ENCODE measurements at places on chromosomes 7 and 10. TPM values are rescaled to one million over a fixed set of nuclear protein-coding genes. Genes with fewer than 3 reads are reported as not detected.

Gene ADO
- 17.0 TPM for total RNA-seq

Gene STEAP4
- total RNA-seq: 93.0 TPM

- peaks cover 72% of the 10 kb centered on the region for H3K36me3 ChIP-seq
- H3K27ac ChIP-seq: no peak overlapping the region
- no peak for DNase-seq
- no peaks in the 10 kb centered on the region for H3K27me3 ChIP-seq
- H3K4me1 ChIP-seq: no peaks in the 10 kb centered on the region
Measured at GRCh38 chr7:99631295-99632109, 14.8 kb downstream of the ZSCAN25 start.

GRCh38 chr10:120990831-120991230 lies 139.7 kb downstream of the WDR11 start:
- no peaks in the 10 kb centered on the region for H3K36me3 ChIP-seq
- H3K27me3 ChIP-seq: no peaks in the 10 kb centered on the region
- H3K4me3 ChIP-seq: no peak overlapping the region
- DNase-seq: no peak
- no peaks in the 10 kb centered on the region for H3K4me1 ChIP-seq

DNA sequence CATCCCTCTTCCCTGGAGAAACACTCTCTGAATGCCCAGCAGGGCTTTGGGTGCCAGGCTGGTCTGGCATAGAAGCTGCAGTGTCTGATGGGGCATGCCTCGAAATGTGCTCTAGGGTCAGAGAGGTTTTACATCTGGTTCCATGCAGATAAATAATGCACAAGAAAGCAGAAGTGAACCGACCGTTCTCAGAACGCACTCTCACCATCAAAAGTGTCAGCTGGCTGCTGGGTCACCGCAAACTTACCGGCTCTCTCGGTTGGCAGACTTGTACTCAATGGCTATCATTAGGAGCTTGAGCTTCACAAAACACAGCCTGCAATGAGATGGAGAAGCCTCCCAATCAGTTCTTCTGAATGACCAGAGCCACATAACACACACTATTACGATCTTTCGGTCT lies 610.0 kb downstream of the KCNMA1 start:
- no peaks in the 10 kb centered on the region for H3K36me3 ChIP-seq
- H3K27me3 ChIP-seq: no peaks in the 10 kb centered on the region
- no peak overlapping the region for H3K27ac ChIP-seq
- H3K4me1 ChIP-seq: peaks cover 19% of the 10 kb centered on the region
- DNase-seq: no peak

DNA sequence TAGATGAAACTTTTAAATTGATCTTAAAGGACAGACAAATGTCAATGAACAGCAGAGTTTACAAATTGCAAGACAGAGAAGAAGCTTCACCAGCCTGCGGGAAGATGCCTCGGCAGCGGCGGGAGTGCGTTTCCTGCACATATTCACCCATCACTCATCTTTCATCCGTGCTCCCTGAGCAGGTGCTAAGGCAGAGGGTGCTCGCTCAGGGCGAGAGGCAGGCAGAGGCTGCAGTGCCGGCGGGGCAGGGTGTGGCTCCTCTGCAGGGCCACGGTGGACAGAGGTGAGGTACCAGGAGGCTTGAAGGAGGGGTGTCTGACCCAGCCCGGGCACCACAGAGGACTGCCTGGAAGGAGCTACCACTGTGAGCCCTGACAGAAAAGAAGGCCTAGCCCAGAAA lies 155.2 kb upstream of the PPP2R2D start:
- no peaks in the 10 kb centered on the region for H3K4me1 ChIP-seq
- DNase-seq: no peak
- H3K27ac ChIP-seq: no peak overlapping the region
- H3K4me3 ChIP-seq: no peak overlapping the region
- H3K36me3 ChIP-seq: no peaks in the 10 kb centered on the region
- H3K27me3 ChIP-seq: peaks cover 3% of the 10 kb centered on the region

DNA sequence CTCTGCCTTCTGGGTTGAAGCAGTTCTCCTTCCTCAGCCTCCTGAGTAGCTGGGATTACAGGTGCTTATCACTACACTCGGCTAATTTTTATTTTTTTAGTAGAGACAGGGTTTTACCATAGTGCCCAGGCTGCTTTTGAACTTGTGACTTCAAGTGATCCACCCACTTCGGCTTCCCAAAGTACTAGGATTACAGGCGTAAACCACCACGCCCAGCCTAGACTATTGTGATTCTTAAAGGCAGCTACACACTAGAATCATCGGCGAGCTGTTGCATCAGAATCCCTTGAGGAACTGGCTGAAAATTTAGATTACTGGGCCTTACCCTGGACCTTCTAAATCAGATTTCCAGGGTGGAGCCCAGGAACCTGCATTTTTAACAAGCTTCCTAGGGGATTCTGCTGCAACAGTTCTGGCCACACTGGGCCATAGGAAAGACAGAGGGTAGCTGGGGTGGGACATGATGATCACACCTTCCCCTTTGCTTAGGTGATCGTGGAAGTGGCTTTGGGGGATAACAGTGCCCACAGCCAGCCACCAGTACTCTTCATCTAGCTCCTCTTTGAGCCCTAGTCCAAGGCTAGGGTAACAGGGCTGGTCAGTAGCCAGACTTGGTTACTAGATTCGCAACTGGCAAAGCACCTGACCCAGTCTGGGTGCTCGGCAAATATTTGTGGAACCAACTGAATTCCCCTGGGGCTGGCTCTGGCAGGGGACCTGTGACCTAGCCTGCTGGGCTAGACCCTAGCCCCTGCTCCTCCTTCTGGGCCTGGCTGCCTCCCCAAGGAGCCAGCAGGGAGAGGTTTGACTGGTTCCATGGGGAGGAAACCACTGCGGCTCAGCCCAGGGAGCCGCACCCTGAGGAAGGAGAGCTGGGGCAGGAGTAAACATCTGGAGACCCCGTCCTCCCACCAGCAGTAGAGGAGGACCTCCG lies 67.1 kb upstream of the DUSP5 start:
- H3K27ac ChIP-seq: no peak overlapping the region
- DNase-seq: no peak
- H3K27me3 ChIP-seq: no peaks in the 10 kb centered on the region
- peaks cover 13% of the 10 kb centered on the region for H3K4me1 ChIP-seq
- H3K36me3 ChIP-seq: no peaks in the 10 kb centered on the region
- H3K4me3 ChIP-seq: no peak overlapping the region

DNA sequence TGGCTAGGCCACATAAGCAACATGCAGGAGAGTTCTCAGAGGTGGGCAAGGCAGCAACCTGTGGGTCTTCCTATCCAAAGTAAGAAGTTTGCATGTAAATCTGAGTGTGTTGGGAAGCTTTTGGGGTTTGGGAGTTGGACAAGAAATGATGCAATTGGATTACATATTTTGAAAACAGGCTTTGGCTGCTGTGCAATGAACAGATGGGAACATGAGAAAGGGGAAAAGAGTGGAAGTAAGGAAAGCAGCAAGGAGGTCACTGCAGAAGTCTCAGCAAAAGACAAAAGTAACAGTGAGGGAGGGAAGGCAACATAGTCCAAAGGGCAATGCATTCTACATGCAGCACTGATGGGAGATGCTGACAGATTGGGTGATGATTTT lies 61.1 kb upstream of the C10orf90 start:
- no peaks in the 10 kb centered on the region for H3K4me1 ChIP-seq
- no peak overlapping the region for H3K27ac ChIP-seq
- DNase-seq: no peak
- H3K4me3 ChIP-seq: no peak overlapping the region
- no peaks in the 10 kb centered on the region for H3K36me3 ChIP-seq

Data from left lung (tissue), 14 donors.